ENCODE measurements at places on chromosomes 4 and X. TPM values are rescaled to one million over a fixed set of nuclear protein-coding genes. Genes with fewer than 3 reads are reported as not detected.

- no peak for DNase-seq
These were observed 27.8 kb downstream of the TAF1 start for GRCh38 chrX:71393919-71394318.

The ADH7 gene
- not detected for total RNA-seq

DNA sequence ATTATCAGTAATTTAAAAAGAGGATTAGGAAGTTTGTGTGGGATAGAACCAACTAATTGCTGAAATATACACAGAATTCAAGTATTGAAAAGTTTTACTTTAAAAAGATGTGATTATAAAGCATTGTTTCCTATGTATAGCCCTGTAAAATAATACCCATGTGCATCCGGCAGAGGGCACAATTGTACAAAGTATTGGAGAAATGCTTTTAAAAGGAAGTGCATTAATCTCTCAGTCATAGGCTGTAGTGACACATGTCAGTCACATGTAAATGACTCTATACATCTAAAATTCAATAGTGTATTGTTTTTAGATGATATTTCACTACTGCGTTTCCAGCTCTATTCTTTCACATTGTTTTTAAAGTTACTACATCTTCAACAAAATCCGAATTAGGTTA, 9.7 kb upstream of the GEMIN8 start:
- peak; percentile 61 for DNase-seq

DNA sequence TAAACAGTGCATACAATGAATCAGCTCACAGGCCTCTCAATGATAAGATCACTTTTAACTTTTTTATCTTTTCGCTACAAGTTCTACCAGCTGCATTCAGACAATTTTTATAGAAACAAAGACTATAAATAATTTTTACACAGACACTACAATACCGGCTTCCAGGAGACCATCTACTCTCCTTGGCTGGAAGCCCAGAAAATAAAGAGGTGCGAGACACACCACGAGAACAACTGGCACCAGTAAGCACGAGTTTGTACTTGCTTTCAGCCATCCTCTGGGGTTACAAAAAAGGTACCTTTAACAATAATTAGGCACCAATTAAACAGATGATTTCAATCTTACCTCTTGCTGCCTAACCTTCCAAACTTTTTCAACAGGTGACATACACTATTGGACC, 11.2 kb upstream of the PRDX4 start:
- DNase-seq, result no peak

DNA sequence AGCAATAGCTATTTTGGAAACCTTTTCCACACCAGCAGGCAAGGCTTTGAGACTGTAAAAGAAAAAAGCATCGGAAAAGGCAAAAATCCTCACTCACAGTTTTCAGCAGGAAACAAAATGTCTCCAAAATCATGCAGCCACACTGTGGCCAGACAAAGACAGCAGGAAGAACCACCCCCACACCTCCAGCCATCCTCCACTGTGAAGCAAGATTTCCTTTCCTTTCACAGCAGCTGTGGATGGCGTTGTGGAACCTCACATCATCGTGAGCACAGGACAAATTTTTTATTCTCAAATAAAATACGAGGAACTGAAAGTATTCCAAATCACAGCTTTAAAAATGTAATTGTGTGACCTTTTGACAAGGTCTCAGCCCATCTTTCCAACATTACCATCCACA, 351.7 kb upstream of the NOCT start:
- no peak for DNase-seq

The TNIP3 gene
- total RNA-seq, result 1.8 TPM

The SPACA5 gene
- not detected for total RNA-seq

GRCh38 chr4:112144546-112145325, 518 bp upstream of the FAM241A start:
- DNase-seq, result no peak

The ANXA10 gene
- not detected for total RNA-seq

DNA sequence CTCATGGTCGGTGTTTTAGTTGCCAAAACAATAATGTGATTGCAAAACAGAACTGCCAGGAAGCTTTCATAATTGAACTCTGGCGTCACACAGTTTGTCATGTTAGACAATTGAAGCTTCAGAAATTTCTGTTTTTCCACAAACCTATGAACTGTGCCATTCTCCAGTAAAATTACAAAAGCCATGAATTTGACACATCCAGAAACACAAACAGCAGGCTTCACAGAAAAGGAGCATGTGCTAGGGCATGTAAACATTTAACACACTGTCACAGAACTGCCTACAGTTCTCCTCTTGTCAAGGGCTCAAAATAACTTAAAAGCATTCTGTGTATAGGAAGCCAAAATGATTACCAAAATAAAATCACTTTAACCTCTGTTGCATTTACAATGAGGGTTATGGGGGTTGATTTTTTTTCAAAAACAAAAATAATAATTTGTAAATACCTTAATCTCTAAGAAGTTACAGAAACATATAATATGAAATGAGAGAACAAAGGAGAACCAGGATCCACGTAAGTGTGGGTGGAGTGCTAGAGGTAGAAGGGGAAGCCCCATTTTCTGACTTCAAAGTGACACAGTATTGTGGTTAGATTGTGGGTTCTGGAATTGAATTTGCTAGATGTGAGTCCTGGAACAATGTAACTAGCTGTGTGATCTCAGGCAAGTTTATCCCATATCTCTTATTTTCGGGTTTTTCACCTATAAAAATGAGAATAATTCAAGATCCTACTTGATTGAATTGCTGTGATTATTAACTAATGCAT, 295.0 kb downstream of the CENPC start:
- DNase-seq, result no peak

DNA sequence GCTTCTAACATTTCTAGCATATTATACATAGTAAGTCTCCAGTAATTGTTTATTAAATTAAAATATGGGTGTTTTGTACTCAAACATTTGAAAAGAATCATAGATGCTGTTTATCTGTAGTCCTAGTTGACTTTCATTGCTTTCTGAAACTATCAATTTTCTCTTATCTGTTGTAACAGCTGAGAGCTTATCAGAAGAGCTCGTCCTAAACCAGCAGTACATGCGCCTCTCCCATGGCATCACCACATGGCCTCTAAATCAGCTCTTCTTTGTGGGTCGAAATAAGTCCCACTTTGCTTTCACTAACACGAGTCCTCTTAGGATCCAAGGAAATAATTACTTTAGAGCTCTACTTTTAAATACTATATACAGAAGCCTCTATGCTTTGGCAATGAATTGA, 55.1 kb downstream of the PPP3CA start:
- DNase-seq, result no peak

GRCh38 chr4:95294321-95294720, 254.5 kb downstream of the UNC5C start:
- DNase-seq, result no peak

- DNase-seq, result no peak
These were observed 32.5 kb downstream of the COX18 start for GRCh38 chr4:73037057-73037456.

GRCh38 chr4:183618681-183619080, 40.3 kb downstream of the RWDD4 start:
- DNase-seq, result no peak

GRCh38 chrX:19541931-19542330, 26.6 kb upstream of the MAP3K15 start:
- DNase-seq, result no peak

The PAGE2 gene
- not detected for total RNA-seq

The NXF3 gene
- total RNA-seq, result not detected

- DNase-seq, result no peak
These were observed 1967.9 kb downstream of the C4orf33 start for GRCh38 chr4:131063878-131064277.

GRCh38 chrX:115940888-115941332, 229.6 kb upstream of the AGTR2 start:
- peak; percentile 85 for DNase-seq

- no peak for DNase-seq
These were observed 71.9 kb downstream of the ATG4A start for GRCh38 chrX:108163333-108164082.

GRCh38 chr4:113869743-113870375, 108.3 kb upstream of the CAMK2D start:
- DNase-seq, result no peak

DNA sequence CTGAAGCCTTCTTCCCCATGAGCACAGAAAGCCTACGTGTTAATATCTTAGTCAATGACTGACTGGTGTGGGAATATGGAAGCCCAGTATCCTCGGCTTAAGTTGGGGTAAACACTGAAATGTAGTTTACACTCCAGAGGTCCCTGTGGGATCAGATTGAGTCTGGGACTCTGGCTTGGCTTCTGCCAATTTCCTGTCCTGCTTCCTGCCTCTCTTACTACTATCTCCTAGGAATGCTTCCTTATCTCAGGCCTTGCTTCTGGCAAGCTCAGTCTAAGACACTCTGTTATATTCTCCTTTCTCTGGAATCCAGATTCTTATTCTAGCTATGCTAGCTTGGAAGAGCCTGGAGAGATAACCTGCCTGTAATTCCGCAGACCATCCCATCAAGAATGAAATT, 174.0 kb upstream of the LDB2 start:
- DNase-seq, result no peak

DNA sequence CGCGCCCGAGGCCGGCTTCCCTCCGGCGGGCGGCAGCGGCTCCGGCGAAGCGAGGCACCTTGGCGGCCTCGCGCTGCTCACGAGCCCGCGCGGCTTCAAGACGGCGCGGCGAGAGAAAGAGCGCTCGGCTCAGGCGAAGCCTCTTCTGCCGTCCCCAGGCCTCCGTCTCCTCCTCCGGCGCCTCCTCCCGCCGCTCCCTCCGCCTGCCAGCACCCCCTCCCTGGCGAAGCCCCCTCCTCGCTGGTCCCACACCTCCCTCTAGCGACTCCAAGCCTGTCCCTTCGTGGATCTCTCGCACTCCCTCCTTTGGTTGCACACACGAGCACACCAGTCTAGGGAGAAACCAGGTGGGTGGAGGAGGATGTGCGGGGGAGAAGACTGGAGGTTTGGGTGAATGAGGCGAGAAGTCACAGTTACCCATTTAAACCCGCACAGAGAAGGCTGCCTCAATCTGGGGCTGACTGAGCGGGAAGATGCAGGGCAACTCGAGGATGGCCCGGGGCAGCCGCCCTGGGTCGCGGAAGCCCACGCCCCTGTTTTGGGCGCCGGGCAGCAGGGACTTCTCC, at the start of gene CAMK2D:
CAMK2D (minus strand) TSS at position 119 of the 566 bp plus-strand sequence. CDS start 670 bp downstream, outside the sequence.
- peak; percentile 90 for DNase-seq

DNA sequence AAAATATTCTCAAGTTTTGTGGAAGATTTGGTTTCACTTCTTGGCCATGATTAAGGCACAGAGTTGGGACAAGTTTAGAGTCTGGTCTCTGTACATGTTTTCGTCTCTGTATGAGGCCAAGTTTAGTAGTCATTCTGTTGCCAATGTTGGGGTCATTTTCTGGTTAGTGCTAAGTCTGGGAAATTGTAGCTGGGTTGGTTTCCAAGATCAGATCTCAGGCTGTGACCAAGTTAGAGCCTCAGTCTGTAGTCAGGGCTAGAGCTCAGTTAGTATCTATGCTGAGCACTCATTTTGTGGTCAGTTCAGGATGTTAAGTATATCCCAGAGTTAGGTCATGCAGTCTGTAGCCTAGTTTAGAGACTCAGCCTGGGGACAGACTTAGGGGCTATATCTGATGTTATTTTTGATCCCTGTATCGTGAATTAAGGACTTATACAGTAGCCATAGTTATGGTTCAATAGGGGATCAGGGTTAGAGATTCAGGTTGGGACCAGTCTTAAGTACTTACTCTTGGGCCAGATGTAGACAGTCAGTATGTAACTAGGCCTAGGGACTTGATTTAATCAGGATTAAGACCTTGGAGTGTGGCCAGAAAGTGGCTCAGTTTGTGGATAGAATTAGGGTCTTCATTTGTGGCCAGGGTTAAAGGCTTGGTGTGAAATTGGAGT, 6.6 kb upstream of the ENOX2 start:
- DNase-seq, result no peak

- DNase-seq, result no peak
These were observed 82.8 kb downstream of the MAGEB10 start for GRCh38 chrX:27890611-27891010.

The LRIT3 gene
- not detected for total RNA-seq

GRCh38 chrX:17242470-17242869, 132.5 kb upstream of the NHS start:
- DNase-seq, result peak; percentile 28

The MID1 gene
- 27.9 TPM for total RNA-seq

The DGKK gene
- 0.16 TPM for total RNA-seq

The ADGRG4 gene
- total RNA-seq, result not detected

DNA sequence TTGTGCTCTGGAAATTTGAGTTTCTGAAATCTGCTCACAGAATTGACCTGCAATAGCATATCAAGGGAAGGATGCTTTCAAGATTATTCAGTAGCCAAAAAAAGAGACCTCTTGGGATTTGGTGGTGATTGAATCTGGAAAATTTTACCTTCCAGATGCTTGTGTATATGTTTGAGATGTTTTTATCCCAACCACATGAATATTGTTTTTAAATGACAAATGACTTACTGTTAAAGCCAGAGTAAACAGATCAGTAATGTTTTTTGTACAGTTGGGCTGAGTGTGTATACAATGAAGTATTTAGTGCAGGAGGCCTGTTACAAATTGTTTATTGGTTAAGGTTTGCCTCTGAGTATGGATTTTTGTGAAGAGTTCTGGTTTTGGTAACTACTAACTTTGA, 126.5 kb downstream of the CBR4 start:
- no peak for DNase-seq

The GAGE12J gene
- total RNA-seq, result not detected

DNA sequence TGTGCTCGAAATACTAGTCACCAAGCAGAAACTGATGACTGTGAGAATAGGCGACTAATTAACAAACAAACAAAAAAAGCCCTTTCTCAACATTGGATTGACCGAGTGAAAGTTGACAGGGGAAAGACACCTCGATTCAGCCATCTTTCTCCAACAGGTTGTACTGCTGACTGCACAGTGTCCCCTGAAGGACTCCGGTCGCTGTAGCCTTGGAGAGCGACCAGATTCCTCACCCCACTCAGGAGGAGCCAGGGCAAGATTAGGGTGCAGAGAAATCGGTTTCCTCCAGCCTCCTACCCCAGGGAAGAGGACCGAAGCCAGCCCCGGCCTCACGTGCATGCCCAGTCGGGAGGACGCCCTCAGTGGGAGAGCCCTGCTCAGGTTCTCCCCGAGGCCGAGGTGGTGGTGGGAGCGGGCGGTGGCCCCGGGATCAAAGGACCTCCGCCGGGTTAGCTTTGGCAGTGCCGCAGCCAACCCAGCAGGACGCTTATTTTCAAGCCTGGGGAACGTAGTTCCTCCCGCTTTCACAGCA, 1.1 kb upstream of the RAP1GDS1 start:
- DNase-seq, result peak; percentile 59

DNA sequence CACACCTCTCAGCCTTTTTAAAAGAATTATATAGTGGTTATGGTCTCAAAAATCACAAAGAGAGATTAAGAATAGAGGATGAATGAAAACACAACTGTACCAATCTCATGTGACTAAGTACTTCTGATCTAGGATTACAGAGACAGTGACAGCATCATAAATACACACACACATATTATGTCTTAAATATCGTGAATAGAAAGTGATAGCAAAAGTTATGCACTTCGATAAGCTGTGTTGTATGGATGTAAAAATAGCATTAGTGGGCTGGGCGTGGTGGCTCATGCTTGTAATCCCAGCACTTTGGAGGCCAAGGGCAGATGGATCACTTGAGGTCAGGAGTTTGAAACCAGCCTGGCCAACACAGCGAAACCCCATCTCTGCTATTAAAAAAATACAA, 25.0 kb downstream of the GYPA start:
- no peak for DNase-seq

- DNase-seq, result peak; percentile 16
These were observed 36.0 kb upstream of the CD99L2 start for GRCh38 chrX:150934453-150934852.

The DMRTC1 gene
- total RNA-seq, result not detected

The BEX1 gene
- total RNA-seq, result not detected

GRCh38 chr4:81352446-81352835, 119.3 kb downstream of the RASGEF1B start:
- no peak for DNase-seq

GRCh38 chr4:67546004-67546356, 677 bp upstream of the CENPC start:
- no peak for DNase-seq

Data from transverse colon (tissue), 4 donors.